ENCODE measurements at places on chromosomes 2 and 18.

- DNase-seq = no peak
These were observed 3.4 kb upstream of the PAX8 start for GRCh38 chr2:113281910-113282746.

DNA sequence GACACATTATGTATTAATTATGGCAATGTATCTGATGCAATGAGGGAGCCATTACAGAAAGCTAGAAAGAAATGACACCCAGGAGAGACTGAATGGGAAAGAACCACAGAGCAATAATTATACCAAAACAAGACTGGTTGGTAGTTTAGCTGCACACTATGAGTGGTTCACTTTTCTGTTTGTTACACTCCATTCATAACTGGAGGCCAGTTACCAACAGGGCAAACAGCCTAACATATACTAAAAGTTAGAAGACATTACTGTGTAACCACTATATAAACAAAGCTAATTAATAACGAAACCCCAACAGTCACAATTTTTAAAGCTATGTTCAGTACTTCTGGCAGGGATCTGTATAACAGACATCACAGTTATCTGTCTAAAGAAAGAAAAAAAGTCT is 49.4 kb downstream of the NBAS start:
- no peak for DNase-seq

DNA sequence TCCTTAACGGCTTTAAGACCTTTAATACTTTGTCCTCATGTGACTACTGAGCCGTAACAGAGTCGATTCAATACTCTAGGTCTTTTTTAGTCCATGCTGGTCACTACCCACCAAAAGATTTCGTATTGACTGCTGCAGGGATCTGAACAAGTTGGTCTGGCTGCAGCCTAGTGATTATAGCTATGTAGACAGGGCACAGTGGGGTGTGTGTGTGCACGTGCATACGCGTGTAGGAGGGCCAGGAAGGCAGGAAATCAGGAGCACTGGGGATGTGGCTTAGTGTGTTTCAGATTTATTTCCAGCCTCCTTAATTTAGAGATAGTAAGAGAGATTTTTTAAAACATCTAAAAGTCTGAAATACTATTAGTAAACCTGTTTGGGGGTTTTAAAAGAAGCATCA is 161.4 kb downstream of the MYO3B start:
- DNase-seq = no peak

- no peak for DNase-seq
These were observed 273.5 kb downstream of the PTGR3 start for GRCh38 chr18:74935434-74935833.

GRCh38 chr2:231941673-231942072 is 15.5 kb upstream of the NPPC start:
- no peak for DNase-seq

GRCh38 chr2:210169516-210170195 is 1.6 kb downstream of the KANSL1L start:
- DNase-seq = peak; percentile 45

DNA sequence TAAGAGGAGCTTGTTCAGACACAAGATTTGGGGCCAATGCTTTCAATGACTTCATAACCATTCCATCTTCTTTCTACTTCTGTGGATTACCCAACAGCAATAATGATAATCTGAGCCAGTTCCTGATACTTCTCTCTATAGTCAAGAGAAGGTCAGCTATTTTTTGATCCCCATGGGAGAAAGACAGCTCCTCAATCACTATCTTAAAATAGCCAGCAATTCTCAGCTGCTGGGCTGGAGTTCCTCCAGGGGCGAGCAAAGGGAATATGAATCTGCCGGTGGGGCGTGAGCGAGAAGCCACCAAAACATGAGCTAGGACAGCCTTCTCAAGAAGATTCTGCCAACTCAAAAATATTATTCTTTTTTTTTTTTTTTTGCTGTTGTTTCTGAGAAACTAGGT is at the start of gene TMEM182:
Gene TMEM182 (plus strand): TSS at position 269 of the 400 bp plus-strand sequence. CDS start 187 bp downstream, outside the sequence.
- DNase-seq = no peak

DNA sequence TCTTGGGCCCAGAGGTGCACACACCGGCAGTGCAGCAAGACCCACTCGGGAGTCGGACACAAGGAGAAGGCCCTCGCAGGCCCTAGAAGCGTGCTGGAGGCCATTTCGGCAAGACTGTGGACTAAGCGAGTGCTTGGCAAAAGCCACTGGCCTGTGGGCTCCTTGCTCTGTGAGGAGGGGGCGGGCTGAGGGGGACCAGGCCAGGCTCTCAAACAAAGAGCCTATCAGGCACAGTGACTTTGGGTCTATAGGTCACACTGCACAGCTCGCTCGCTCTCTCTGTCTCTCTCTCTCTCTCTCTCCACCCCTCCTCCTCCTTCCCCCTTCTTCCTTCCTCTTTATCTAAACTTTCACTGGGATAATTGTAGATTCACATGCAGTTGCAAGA is 23.6 kb upstream of the ZCCHC2 start:
- DNase-seq = no peak

- DNase-seq = no peak
These were observed 18.9 kb downstream of the TGIF1 start for GRCh38 chr18:3468833-3469232.

DNA sequence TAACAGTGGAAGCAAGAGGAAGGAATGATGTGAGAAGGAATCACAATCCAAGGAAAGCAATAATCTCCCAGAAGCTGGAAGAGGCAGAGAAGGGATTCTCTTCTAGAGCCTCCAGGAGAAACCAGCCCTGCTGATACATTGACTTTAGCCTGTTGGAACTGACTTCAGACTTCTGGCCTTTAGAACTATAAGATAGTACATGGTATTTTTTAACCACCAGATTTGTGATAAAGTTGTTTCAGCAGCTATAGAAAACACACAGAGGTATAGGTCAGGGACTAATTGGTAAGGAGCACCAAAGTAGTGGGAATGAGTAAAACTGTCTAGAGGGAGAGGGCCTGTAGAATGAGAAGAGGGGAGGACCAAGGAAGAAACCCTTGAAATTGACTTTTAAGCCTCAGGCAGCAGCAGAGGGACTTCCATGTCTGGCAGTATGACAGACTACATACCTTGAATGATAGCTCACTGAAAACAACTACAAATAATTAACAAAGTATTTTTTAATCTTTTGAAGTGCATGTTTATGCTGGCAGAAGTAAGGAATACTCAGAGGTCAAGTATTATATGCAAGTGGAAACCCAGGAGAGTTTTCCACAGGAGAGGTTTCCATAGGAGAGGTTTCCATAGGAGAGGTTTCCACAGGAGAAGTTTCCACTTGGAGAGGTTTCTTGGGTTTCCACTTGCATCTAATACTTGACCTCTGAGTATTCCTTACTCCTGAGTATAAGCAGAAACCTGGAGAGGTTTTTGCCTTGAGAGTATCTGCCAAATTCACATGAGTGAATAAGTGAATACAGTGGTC is 33.8 kb upstream of the TMEM17 start:
- DNase-seq = no peak

GRCh38 chr2:223316342-223316741 is 264.4 kb downstream of the KCNE4 start:
- DNase-seq = no peak

GRCh38 chr2:118971245-118972122 is 29.5 kb downstream of the MARCO start:
- no peak for DNase-seq

GRCh38 chr2:92326-92725 is 46.0 kb upstream of the FAM110C start:
- no peak for DNase-seq

GRCh38 chr2:64140665-64141200 is 3.5 kb downstream of the PELI1 start:
- DNase-seq = no peak

GRCh38 chr2:236036045-236036444 is 132.1 kb downstream of the GBX2 start:
- no peak for DNase-seq

GRCh38 chr2:147150241-147150635 is 694.6 kb upstream of the ACVR2A start:
- DNase-seq = no peak

DNA sequence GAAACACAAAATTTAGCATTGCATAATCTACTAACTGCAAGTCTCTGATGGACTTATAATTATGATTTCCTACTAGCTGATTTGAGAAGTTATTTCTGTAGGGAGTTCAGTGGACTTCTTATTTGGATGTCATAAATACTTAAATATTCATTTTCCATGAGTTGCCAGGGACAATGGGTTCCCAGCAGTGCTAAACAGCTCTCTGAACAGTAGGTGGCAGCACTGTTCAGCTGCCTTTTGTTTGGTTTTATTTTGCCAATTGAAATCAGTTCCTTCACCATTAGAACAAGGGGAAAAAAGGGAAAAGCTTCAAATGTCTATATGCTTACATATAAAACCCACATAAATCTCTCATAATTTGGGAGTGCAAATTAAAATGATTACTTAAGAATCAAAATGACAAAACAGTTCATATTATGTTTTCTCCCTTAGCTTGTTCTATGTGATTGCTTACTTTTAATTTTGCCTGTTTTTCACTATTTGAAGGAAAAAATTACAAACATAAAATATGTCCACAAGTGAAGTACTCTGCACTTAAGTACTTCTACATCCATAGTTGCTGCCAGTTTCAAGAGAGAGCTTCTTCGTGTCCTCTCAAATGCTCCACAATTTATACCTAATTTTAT is 898.9 kb downstream of the CPS1 start:
- DNase-seq = no peak

GRCh38 chr2:134715932-134716643 is 2.7 kb downstream of the TMEM163 start:
- DNase-seq = no peak

- no peak for DNase-seq
These were observed 68.3 kb upstream of the MYT1L start for GRCh38 chr2:2399396-2399795.

GRCh38 chr2:147487286-147487977 is 357.4 kb upstream of the ACVR2A start:
- DNase-seq = no peak
